Immature natural killer cell (primary cell): ENCODE measurements at places on chromosomes 6 and 20.

GRCh38 chr6:158311193-158311592 lies 1.1 kb upstream of the TULP4 start:
- DNase-seq = no peak

DNA sequence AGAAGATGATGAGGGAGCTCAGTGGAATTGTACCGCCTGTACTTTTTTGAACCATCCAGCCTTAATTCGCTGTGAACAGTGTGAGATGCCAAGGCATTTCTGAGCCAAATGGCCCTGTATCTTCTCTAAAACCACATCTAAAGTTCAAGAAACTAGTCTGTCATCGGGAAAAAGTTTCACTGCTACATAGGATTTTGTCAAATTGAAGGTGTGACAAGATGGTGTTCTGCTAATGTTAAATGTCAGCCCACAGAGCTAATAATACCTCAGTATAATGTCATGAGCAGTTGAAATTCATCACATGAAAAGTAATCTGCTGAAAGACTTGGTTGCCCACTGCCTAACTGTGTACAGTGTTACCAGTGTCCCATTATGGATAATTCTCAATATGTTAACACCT lies 9.6 kb downstream of the SUMO4 start:
- no peak for DNase-seq

DNA sequence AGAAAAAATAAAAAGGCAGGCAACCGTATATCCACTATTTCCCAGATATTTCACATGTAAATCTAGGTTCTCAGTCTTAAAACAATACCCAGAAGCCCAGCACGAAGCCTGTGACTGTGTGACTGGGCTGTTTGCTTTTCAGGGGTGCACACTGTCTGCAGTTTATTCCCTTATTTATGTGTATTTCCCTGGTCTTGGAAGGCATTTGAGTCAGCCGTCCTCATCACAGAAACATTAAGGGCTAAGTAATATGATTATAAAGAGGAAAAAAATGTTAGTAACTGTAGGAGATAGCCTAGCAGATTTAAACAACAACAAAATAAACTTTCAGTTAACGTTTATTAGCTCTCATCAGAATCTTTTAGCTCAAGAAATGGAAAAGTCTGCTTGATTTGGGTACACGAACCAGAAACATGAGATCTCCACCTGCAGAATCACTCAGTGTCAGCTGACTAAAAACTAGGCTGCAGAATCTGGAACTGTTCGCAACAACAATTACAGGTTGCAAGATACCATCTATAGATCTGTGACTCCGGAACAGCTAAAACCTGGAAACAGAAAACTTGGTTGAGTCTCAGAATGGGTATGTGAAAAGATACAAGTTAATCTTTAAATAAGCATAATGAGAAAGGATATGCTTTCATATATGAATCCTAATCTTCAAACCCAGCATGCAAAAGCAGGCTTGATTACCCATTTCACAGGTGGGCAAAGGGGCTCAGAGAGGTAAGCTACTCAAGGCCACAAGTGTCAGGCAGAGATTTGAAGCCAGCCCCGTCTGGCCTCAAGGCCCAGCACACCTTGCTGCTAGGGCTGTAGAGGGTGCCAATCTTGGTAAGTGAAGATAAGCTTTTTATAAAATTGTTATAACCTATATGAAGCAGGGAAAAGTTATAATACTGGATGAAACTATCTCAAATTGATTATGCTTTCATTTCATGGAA lies 21.1 kb downstream of the GCLC start:
- no peak for DNase-seq

DNA sequence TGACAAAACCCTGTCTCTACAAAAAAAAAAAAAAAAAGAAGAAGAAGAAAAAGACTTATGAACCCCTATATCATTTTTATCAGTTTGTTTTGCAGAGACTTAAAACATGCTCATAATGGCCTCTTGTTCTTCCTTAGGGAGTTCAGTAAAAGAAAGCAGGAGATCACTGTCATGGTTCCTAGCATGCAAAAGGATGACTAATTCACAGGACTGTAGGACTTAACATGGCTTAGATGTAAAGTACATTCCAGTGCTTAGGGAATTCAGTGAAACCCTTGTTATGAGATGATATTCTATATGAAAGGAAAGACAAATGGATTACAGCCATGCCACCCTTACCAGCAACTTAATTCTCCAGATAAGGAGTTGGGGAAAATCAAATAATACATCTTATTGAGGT lies 29.5 kb downstream of the EEF1A1 start:
- DNase-seq = no peak
